ENCODE measurements at places on chromosomes 7 and 10.

DNA sequence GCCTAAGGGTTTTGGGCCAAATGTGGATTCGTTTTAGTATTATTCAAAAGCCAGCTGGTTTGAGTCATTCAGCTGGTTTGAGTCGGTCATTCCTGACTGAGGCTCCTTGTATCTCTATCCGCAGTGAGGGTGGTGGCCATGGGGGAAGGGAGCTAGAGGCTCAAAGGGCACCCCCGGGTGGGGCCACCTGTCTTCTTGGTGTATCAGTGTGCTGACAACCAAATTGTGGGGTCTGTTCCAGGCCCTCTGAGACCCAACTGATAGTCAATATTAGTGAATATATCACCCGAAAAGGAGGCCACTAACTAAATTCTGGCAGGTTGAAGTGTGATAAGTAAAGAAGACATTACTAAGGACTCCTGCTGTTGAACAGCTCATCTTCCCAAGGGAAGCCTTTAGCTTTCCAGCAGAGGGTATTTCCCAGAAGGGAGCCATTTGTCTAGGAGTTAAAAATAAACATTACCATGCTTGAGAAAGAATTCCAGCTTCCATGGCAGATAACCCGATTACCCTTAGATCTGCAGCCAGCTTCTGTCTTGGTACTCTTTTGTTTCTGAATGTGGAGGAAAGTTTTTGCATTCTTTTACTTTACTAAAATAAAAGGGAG, 29.9 kb upstream of the DDX50 start:
- no peaks in the 10 kb centered on the region for H3K36me3 ChIP-seq
- no peaks in the 10 kb centered on the region for H3K4me1 ChIP-seq
- no peak for DNase-seq
- H3K27me3 ChIP-seq: no peaks in the 10 kb centered on the region

- H3K4me1 ChIP-seq: peaks cover 7% of the 10 kb centered on the region
- H3K36me3 ChIP-seq: no peaks in the 10 kb centered on the region
- no peak overlapping the region for H3K4me3 ChIP-seq
- no peak for DNase-seq
Observed at GRCh38 chr10:89861584-89862301, 160.4 kb downstream of the KIF20B start.

GRCh38 chr7:108222236-108222892, 92.2 kb upstream of the LAMB4 start:
- H3K4me1 ChIP-seq: no peaks in the 10 kb centered on the region
- no peaks in the 10 kb centered on the region for H3K36me3 ChIP-seq
- DNase-seq: no peak
- no peak overlapping the region for H3K4me3 ChIP-seq
- peaks cover 7% of the 10 kb centered on the region for H3K27me3 ChIP-seq
- H3K27ac ChIP-seq: no peak overlapping the region

DNA sequence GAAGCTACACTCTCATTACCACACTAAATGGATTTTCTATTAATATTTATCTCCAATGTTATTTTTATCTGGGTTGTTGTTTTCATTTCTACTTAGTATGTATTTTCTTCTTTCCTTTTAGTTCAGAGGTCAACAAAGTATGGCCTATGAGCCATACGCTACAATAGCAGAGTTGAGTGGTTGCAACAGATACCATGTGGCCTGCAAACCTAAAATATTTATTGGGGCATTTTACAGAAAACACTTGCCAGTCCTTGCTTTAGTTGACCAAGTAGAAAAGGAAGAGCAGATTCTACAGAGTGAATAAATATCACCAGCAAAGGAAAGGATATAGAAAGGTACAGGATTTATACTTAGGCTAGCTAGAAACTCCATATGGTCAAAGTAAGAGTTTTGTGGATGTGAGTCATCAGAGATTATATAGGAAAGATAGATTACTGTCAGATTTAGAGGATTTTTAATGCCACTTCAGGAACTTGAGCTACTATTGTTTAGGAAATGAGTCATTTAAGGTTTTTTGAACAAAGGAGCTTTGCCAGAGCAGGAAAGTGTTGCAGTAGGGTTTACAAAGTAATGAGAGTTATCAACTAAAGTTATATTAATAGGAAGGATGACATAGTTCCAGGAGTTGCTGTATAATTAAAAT, 323.3 kb upstream of the KAT6B start:
- DNase-seq: no peak
- no peak overlapping the region for H3K4me3 ChIP-seq
- no peaks in the 10 kb centered on the region for H3K4me1 ChIP-seq
- no peak overlapping the region for H3K27ac ChIP-seq

All from T-cell (primary cell).